Aorta (tissue), 5 donors: ENCODE measurements at places on chromosomes 7 and 10. TPM values are rescaled to one million over a fixed set of nuclear protein-coding genes. Genes with fewer than 3 reads are reported as not detected.

DNA sequence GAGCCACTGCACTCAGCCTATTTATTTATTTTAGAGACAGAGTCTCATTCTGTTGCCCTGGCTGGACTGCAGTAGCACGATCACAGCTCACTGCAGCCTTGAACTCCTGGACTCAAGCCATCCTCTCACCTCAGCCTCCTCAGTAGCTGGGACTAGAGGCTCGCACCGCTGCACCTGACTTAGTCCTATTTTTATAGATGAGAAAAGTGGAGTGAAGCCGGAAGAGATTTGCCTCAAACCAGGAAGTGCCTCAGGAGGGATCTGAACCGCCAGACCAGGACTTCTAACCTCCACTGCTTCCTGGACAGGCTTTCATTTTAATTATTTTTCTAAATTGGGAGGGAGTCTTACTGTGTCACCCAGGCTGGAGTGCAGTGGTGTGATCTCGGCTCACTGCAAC is 17.5 kb upstream of the CLIP2 start:
- no peak for DNase-seq
- no peaks in the 10 kb centered on the region for H3K27me3 ChIP-seq
- H3K36me3 ChIP-seq = no peaks in the 10 kb centered on the region
- H3K4me3 ChIP-seq = no peak overlapping the region
- no peak overlapping the region for H3K27ac ChIP-seq

- no peaks in the 10 kb centered on the region for H3K36me3 ChIP-seq
- H3K4me1 ChIP-seq = no peaks in the 10 kb centered on the region
- no peak for DNase-seq
These were observed 52.3 kb upstream of the CYP2C18 start for GRCh38 chr10:94631077-94631875.

DNA sequence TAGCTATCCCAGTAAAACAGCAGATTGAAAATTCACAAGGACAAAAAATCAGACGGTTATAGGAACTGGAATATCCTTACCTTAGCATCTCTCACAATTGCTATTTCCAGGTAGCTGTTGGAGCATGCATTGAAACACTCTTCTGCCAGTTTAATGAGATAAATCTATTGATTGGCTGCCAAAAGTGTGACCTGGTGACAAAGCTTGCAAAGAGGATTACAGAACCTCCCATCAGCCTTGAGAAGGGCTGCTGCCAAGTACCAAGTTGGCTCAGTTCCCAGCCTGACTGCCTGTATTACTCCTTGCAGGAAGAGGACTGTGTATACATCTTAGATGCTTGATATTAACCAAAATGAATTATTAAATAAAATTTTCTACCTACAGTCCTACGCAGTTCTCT is 5.1 kb downstream of the PRLHR start:
- H3K4me3 ChIP-seq = no peak overlapping the region
- no peaks in the 10 kb centered on the region for H3K4me1 ChIP-seq
- H3K27me3 ChIP-seq = no peaks in the 10 kb centered on the region
- H3K27ac ChIP-seq = no peak overlapping the region
- H3K36me3 ChIP-seq = no peaks in the 10 kb centered on the region

- no peak overlapping the region for H3K27ac ChIP-seq
- H3K36me3 ChIP-seq = no peaks in the 10 kb centered on the region
- no peak for DNase-seq
- no peaks in the 10 kb centered on the region for H3K27me3 ChIP-seq
- peaks cover 3% of the 10 kb centered on the region for H3K4me1 ChIP-seq
These were observed 234.7 kb downstream of the CREB5 start for GRCh38 chr7:28647076-28647421.

GRCh38 chr7:121172484-121172883 is 156.3 kb upstream of the WNT16 start:
- DNase-seq = no peak
- no peak overlapping the region for H3K27ac ChIP-seq
- no peaks in the 10 kb centered on the region for H3K27me3 ChIP-seq
- peaks cover 5% of the 10 kb centered on the region for H3K4me1 ChIP-seq

- H3K36me3 ChIP-seq = no peaks in the 10 kb centered on the region
- no peak overlapping the region for H3K27ac ChIP-seq
- H3K4me3 ChIP-seq = no peak overlapping the region
- H3K27me3 ChIP-seq = no peaks in the 10 kb centered on the region
These were observed 227.7 kb downstream of the ADAM12 start for GRCh38 chr10:126160571-126160970.

- no peak overlapping the region for H3K27ac ChIP-seq
- no peaks in the 10 kb centered on the region for H3K4me1 ChIP-seq
- peak; percentile 28 for DNase-seq
- H3K27me3 ChIP-seq = no peaks in the 10 kb centered on the region
- no peak overlapping the region for H3K4me3 ChIP-seq
- H3K36me3 ChIP-seq = no peaks in the 10 kb centered on the region
These were observed 14.3 kb downstream of the MUC12 start for GRCh38 chr7:100983451-100984187.

DNA sequence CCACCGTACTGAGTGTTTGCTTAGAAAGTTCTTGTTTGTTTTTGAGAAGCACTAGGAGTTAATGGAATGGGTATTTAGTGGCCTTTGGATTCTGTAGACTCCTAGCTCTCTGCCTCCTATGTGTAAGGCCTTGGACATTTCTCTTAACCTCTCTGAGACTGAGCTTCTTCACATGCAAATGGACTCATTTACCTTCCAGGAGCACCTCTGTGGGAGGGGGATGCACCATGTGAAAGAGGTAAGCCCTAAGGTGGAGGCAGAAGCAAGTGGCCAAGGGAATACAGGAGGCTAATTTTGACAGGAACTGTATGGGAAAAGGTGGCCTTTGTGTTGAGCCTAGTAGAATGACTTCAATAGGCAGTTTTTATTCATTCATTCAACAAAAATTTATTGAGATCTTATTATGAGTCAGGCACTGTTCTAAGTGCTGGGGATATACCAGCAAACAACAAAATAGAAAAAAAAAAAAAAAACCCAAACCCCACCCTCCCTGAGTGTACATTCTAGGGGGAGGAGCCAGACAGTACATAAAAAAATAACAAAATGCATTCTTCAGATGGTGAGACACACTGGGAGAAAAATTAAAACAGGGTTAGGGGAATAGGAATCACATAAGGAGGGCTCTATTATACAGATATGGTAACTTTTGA is 9.2 kb upstream of the EPHA1 start:
- H3K36me3 ChIP-seq = no peaks in the 10 kb centered on the region
- DNase-seq = no peak
- no peak overlapping the region for H3K4me3 ChIP-seq
- no peaks in the 10 kb centered on the region for H3K27me3 ChIP-seq

- no peak overlapping the region for H3K4me3 ChIP-seq
- no peaks in the 10 kb centered on the region for H3K4me1 ChIP-seq
- no peak overlapping the region for H3K27ac ChIP-seq
- no peaks in the 10 kb centered on the region for H3K27me3 ChIP-seq
- DNase-seq = no peak
These were observed 19.8 kb downstream of the SLC29A4 start for GRCh38 chr7:5302577-5302976.

DNA sequence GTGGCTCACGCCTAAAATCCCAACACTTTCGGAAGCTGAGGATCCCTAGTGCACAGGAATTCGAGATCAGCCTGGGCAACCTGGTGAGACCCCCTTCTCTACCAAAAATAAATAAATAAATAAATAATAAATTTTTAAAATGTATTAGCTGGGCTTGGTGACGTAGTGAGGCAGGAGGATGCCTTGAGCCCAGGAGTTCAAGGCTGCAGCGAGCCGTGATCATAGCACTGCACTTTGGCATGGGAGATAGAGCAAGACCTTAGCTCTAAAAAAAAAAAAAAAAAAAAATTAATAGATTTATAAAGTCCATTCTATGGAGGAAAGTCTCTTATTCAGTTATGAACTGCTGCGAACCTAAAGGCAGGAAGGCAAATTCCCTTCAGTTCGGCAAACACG is 1.1 kb upstream of the PTPN12 start:
- DNase-seq = no peak
- H3K27ac ChIP-seq = no peak overlapping the region
- H3K36me3 ChIP-seq = no peaks in the 10 kb centered on the region
- H3K4me1 ChIP-seq = no peaks in the 10 kb centered on the region
- peak overlapping the region; percentile 59 for H3K4me3 ChIP-seq

GRCh38 chr10:69295027-69295636 is 16.8 kb downstream of the HK1 start:
- no peaks in the 10 kb centered on the region for H3K4me1 ChIP-seq
- no peak overlapping the region for H3K4me3 ChIP-seq
- no peak for DNase-seq
- no peak overlapping the region for H3K27ac ChIP-seq
- no peaks in the 10 kb centered on the region for H3K36me3 ChIP-seq

DNA sequence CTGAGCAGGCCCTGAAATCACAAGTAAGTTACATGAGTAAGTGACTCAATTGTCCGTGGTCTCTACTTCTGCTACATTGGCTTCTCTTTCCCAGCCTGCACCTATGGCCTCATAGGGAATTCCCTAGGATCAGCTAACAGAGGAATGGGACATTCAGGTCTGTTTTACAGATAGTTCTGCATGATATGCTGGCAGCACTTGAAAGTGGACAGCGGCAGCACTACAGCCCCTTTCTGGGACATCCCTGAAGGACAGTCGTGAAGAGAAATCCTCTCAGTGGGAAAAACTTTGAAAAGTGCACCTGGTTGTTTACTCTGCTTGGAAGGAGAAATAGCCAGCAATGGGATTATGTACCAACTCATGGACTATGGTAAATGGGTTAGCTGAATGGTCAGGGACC is 293.1 kb upstream of the CACNA2D1 start:
- no peak for DNase-seq
- no peaks in the 10 kb centered on the region for H3K4me1 ChIP-seq
- H3K36me3 ChIP-seq = no peaks in the 10 kb centered on the region
- no peaks in the 10 kb centered on the region for H3K27me3 ChIP-seq
- no peak overlapping the region for H3K4me3 ChIP-seq

DNA sequence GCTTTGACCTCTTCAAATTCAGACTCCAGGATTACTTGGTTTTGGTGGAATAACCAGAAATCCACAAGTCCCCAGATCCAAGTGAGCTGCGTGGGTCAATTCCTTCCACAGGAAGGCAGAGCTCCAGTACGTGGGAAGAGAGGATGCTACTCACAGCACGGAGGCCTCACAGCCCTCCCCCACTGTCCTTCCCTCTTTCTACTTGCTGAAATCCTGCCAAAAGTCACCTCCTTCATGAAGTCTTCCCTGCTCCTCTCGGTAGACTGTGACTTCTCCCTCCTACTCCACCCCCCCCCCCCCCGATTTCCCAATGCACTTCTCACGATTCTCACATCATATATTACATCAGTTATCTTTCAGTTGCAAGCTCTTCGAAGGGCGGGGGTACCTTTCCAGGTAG is 12.3 kb downstream of the CAMK2G start:
- DNase-seq = no peak
- H3K27ac ChIP-seq = no peak overlapping the region
- peaks cover 5% of the 10 kb centered on the region for H3K36me3 ChIP-seq
- H3K27me3 ChIP-seq = no peaks in the 10 kb centered on the region

DNA sequence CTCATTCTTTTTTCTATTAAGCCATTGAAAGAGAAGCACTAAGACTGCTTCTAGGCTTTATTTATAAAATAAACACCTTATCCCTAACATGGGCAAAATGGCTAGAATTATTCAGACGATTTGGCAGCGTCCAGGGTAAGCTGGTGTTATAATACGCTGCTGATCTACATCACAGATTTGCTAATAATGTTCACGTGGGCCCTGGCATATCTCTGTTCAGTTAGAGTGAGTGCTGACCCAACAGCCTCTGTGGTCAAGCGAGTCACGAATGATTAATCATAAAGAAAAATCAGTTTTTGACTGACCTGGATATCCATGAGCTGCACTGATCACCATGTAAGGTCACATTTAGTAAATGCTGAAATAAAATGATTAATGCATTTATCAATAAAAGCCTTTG is 28.4 kb upstream of the CBLL1 start:
- no peaks in the 10 kb centered on the region for H3K4me1 ChIP-seq
- H3K27ac ChIP-seq = no peak overlapping the region
- no peaks in the 10 kb centered on the region for H3K36me3 ChIP-seq

DNA sequence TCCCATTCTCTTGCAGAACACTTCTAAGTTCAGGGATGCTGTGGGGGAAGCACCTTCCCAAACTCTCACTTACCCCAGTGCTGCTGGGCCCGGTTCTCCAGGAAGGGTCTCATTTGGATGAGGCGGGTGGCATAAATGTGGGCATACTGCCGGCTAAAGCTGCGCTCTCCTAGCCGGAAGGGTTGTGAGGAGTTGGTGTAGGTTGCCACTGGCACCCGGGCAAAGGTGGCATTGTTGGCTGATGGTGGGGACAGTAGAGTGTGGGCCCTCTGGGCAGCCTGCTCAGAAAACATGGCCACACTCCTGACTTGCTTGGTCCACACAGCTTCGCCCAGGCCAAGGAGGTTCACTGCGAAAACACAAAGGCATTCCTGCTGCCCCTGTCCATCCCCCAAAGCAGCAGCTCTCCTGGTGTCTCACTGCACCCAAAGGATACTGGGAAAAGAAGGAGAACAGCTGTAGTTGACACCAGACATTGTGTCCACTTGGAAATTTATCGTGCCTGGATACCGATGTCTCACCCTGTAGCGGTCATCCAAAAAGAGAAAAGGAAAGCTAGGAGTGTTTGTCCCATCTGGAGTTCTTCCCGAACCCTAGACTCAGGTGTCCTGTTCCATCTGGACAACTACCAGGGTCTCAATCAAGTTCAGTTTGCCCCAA is 1.5 kb downstream of the POLD2 start:
- no peak for DNase-seq
- H3K4me3 ChIP-seq = no peak overlapping the region
- H3K27me3 ChIP-seq = no peaks in the 10 kb centered on the region
- no peak overlapping the region for H3K27ac ChIP-seq
- H3K4me1 ChIP-seq = peaks cover 2% of the 10 kb centered on the region

GRCh38 chr7:45185028-45185863 is 27.7 kb downstream of the RAMP3 start:
- no peaks in the 10 kb centered on the region for H3K27me3 ChIP-seq
- no peak overlapping the region for H3K4me3 ChIP-seq
- no peaks in the 10 kb centered on the region for H3K36me3 ChIP-seq
- DNase-seq = peak; percentile 45
- no peak overlapping the region for H3K27ac ChIP-seq

DNA sequence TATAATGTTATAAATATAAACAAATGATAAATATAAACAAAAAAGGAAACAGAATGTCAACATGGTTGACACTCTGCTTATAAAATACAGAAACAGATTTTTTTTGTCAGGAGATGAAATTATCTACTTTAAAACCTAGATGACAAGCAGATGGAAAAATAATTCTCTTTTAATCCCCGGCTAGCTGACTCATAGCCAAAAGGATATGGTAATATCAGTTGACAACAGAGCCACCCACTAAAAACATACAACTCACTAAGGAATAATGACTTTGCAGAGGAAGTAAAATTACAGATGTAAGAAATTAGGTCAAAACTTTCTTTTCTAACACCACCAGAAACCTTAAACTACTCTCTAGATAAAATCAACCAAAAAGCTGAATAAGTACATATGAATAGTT is 131.1 kb upstream of the ABCB5 start:
- H3K4me1 ChIP-seq = no peaks in the 10 kb centered on the region
- no peak overlapping the region for H3K4me3 ChIP-seq
- H3K27me3 ChIP-seq = peaks cover 1% of the 10 kb centered on the region

DNA sequence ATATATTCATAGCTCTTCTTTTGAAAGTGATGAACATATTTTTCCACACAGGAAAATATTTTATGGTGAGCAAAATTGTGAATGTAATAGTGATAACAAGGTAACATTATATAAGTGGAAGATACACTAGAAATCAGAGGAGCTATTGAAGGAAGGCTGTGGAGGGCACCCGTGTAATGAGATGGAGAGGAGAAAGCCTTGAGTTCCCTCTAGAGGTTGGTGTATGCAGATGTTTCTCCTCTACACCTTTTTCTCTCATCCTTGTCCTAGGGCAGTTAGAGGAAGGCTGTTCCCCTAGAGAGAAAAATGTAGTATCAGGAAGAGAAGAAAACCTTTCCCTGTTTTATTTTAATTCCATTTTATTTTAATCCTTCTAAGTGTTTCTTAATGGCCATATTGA is 54.6 kb upstream of the NRG3 start:
- H3K27ac ChIP-seq = no peak overlapping the region
- no peak for DNase-seq

The LIPF gene
- not detected for total RNA-seq
